ENCODE measurements at places on chromosomes 13 and 19.

- no peak for DNase-seq
Measured at GRCh38 chr19:35125270-35125717, 9.6 kb downstream of the LGI4 start.

- no peak for DNase-seq
Measured at GRCh38 chr19:18889949-18890745, 5.8 kb downstream of the CERS1 start.

- no peak for DNase-seq
Measured at GRCh38 chr19:28915202-28915601, 297.7 kb downstream of the UQCRFS1 start.

GRCh38 chr13:98959786-98960605 lies 17.9 kb downstream of the DOCK9 start:
- DNase-seq, result no peak

DNA sequence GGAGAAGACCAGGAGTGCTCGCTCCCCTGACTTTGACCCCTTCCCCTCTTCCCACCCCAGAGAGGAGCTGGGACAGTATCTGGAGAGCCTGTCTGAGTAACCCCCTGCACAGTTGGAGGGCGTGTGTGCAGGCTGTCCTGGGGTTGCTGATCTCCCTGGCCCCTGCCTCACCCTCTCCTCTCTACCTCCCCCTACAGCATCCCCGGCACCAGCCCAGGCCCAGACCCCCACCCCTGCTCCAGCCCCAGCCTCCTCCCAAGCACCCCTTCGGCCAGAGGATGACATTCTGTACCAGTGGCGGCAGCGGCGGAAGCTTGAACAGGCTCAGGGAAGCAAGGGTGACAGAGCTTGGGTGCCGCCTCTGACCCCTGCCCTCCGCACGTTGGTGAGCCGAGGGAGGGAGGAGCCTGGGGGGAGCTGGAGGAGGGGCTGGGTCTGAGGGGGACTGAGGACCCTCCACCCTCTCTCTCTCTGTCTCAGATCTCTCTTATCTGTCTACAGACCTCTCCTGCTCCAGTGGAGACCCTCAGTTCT lies 8.7 kb downstream of the PROSER3 start:
- no peak for DNase-seq

GRCh38 chr19:16581971-16582343 lies 9.7 kb upstream of the SLC35E1 start:
- DNase-seq, result no peak

DNA sequence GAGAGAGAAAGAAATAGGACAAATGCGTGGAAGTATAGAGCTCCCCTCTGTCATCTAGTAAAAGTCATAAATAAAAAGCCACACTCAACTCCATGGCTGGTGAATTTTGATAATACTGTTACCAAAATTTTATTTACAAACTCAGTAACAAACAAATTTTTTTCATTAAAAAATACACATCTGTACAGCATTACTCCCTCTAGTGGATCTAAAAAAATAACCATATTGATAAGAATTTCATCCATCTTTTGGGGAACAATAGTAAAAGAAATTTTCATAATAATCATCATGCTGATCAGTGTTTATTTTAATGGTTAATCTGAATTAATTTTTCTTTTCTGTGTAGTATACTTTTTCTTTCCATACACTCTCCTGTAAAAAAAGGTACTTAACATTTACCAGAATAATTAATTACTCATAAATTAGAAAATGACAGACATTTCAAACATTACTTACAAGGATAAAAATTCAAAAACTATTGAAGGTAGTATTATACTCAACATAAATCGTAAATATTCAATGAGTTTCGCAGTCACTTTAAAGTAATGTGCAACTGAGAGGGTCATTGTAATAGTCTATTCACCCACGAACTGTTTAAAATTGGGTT lies 173.5 kb upstream of the LSM14A start:
- DNase-seq, result no peak

GRCh38 chr19:6711605-6712004 lies 8.8 kb downstream of the C3 start:
- no peak for DNase-seq

DNA sequence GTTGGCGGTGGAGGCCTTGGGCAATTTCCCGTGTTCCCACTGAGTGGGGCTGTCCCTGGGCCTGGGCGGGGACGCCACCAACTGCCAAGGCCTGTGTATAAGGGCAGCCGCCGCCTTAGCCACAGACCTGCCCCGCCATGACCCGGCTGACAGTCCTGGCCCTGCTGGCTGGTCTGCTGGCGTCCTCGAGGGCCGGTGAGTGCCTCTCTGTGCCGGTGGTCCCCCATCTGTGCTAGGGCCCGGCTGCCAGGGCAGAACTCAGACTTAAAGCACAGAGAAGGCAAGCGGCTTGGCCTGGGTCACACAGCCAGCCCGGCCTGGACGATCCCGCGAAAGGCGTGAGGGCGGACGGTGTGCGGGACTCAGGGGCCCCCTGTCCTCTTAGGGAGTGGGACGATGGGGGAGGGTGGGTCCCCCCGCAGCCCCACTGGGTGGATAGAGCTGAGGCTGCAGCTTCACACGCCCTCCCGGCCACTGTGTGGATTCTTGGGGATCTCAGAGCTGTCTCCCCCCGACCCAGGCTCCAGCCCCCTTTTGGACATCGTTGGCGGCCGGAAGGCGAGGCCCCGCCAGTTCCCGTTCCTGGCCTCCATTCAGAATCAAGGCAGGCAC lies at the start of gene AZU1:
Gene AZU1, plus strand, starts transcription at position 128 of the 612 bp plus-strand sequence. Its CDS starts 10 bp downstream, at position 138.
- no peak for DNase-seq

DNA sequence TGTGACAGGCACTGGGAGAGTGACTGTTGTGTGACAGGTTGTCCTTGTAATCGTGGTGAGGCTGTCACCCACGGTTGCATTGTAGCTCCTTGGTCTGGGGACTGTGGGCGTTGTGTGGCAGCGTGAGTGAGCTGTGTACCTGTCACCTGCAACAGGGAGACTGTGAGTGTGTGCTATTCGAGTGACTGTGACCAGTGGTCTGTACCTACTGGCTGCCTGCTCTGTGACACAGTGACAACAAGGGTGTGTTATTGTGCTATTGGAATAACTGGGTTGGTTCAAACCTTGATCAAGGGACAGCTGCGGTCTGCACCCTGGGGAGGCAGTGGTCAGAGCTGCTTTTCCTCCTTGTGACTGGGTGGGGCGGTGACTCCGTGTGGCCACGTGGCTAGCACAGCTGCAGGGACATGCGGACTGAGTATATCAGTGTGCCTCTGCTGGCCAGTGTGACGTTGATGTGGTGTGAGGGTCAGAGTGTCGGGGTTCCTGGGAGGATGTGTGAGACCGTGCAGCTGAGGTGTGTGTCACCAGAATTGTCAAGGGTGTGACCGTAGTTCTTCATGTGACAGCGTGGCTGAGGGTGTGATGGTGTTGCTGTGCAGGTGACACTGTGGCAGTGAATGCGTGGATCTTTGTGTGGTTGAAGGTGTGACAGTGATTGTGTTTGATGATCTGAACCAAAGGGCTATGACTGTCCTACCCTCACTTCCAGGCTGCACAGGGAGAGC lies 10.1 kb upstream of the NFIX start:
- no peak for DNase-seq

DNA sequence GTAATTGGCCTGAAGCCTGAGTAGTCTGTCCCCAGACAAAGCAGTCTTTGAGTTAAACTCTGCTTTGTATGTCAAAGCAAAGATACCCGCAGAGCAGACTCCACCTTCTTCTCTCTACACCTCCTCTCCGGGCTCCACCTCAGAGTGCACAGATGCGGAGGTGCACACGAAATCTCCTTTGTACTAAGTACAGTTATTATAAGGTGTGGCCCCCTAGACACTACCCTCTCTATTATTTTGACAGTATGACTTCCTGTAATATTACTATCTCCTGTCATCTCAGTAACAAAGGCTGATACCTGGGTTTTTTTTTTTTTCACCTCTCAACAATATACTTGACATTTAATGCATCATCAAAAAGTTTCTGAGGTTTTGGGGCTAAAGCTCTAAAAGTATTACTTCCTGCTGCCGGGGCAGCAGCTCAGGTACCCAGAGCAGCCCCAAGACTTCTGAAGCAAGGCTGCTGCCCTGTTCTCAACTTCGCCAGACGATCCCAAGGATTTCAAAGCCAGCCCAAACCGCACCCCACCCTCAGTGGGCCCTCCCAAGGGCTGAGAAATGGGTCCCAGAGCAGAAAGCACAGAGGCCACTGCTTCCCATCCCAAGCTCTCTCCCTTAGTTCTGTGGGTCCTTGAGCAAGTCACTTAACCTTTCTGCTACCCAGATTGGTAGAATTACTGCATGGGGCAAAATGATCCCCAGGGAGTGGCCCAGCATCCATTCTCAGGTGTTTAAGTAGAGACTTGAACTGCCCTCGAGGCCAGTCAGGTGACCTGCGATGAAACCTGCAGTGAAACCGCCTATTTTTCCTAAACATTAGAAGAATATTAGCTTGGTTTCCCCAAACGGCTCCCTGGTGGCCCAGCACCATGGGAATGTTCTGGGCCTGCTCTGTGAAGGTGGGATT lies 180.6 kb downstream of the FOXO1 start:
- DNase-seq, result peak; percentile 79

- DNase-seq, result no peak
Measured at GRCh38 chr13:28406733-28407266, 88.1 kb downstream of the FLT1 start.

GRCh38 chr19:8245869-8246835 lies 37.0 kb downstream of the CERS4 start:
- DNase-seq, result no peak

DNA sequence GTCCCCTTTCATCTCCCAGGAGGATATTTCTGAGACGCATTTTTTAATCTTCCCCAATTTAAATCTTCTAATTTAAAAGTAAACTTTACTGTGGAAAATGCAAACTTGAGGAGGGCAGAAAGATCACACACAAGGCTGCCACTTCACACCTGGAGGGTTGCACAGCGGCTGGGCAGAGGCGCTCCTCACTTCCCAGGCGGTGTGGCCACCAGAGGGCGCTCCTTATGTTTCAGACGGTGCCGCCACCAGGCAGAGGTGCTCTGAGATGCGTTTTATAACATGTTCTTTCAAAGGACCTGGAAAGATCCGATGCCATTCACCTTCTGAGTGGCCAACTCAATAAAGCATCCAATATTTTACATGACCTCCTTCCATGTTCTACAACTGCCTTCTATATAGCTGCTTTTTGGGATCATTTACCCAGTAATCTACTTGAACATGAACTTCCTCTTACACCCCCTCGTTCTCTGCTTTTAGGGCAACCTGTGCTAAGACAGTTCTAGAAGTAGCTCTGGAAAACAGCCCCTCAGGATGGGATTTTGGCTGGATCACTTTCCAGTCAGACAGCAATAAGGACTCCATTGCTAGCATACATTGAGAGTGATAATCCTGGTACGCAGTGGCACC lies 14.8 kb upstream of the MTUS2 start:
- no peak for DNase-seq

DNA sequence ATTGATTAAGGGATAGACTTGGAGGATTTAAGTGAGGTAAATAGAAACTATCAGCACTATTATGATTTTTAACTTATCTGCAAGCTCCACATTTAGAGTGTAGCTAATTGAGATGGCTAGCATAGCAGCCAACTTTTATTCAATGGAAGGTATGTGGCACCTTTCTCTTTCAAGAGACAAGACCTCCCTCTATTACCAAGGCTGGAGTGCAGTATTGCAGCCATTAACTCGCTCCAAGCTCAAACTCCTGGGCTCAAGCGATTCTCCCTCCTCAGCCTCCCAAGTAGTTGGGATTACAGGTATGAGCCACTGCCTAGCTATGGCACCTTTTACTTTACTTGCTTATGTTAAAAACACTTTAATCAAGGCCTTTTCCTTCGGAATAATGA lies 8.2 kb downstream of the TPT1 start:
- DNase-seq, result no peak
